ENCODE measurements at places on chromosomes 12 and 14.

- no peak for DNase-seq
Measured at GRCh38 chr12:55642267-55642666, 5.6 kb downstream of the OR10P1 start.

- DNase-seq: no peak
Measured at GRCh38 chr12:92785563-92785950, 82.8 kb downstream of the PLEKHG7 start.

- no peak for DNase-seq
Measured at GRCh38 chr12:49882851-49883464, 20.7 kb downstream of the FAIM2 start.

GRCh38 chr12:105721051-105721825 is 390.7 kb downstream of the C12orf75 start:
- no peak for DNase-seq

- DNase-seq: no peak
Measured at GRCh38 chr12:81297601-81298000, 219.7 kb downstream of the ACSS3 start.

GRCh38 chr12:9156119-9156518 is 40.4 kb upstream of the A2M start:
- DNase-seq: no peak

DNA sequence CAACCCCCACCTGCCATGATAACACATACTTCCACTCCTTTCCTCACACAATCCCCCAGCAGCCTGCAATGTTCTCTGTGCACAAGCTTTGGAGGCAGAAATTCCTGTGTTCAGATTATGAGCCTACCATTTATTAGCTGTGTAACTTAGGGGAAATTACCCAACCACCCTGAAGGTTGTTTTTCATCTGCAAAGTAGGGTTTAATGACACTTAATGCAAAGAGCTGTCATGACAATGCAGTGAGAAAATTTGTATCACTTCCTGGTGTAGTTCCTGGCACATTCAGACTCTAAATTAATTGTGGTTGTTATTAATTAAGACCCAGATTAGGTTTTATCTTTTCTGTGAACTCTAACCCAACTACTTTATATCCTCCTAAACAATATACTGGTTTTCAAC is 122.4 kb upstream of the DYRK2 start:
- no peak for DNase-seq

- DNase-seq: no peak
Measured at GRCh38 chr14:100675699-100676684, 50.7 kb upstream of the DLK1 start.

- no peak for DNase-seq
Measured at GRCh38 chr14:58299401-58300330, 1.3 kb downstream of the ARID4A start.

- no peak for DNase-seq
Measured at GRCh38 chr12:89427508-89428156, 75.3 kb upstream of the DUSP6 start.

DNA sequence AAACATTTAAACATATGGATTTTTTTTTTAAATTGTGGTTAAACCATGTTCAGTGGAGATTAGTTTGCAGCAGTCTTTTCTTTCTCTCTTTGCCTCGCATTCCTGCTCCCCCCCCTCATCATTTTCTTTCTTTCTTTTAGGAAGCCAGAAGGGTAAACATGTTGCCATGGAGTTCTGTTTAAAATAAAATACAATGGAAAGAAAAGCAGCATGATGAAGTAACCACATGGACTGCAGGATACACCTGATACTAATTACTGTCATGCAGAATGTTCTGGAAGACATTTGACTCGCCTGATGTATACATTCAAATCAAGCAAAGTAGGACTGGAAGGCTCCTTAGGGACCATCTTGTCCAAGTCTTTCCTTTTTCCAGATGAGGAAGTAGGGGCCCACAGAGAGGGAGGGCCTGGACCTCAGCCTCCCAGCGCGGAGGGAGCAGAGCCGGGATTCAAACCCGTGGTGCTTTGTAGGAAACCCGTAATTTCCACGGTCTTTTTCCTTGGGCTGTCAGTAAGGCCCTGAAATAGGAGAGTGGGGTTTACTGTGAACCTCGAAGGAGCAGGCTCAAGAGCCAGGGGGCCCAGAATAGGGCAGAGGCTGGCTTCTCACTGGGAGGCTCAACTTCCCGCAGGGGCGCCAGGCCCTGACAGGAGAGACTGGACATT is 2.4 kb upstream of the MEG3 start:
- no peak for DNase-seq

- DNase-seq: no peak
Measured at GRCh38 chr12:41356181-41356580, 168.1 kb downstream of the PDZRN4 start.

DNA sequence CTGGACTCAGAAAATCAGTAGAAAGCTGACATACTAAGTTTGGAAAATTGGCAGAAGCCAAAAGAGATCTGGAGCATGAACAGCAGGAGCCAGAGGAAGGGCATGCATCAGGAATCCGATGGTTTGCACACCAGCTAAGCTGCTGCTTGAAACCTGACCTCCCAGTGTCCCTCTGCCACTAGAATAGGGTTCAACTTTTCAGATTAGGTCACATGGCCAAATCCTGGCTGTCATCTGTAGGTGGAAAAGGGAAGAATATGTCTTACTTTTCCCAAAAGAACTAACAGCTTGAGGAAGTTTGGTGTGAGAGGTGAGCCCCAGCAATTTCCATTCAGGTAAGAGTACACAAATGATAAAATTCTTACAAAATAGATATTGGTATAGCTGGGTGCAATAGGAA is 732.6 kb downstream of the RERGL start:
- DNase-seq: no peak

- DNase-seq: no peak
Measured at GRCh38 chr12:40157336-40157735, 51.5 kb upstream of the SLC2A13 start.
